ENCODE measurements at places on chromosomes 1 and 21. TPM values are rescaled to one million over a fixed set of nuclear protein-coding genes. Genes with fewer than 3 reads are reported as not detected.
A peak's percentile ranks its signal among the peaks of the same experiment; 100 is the strongest.

The LRRC3 gene
- total RNA-seq = 5.8 TPM

GRCh38 chr1:36794460-36794859, 239.9 kb downstream of the GRIK3 start:
- peaks cover 3% of the 10 kb centered on the region for H3K27me3 ChIP-seq
- no peaks in the 10 kb centered on the region for H3K36me3 ChIP-seq
- H3K4me3 ChIP-seq = no peak overlapping the region
- no peak overlapping the region for H3K27ac ChIP-seq
- no peak for DNase-seq

The SLC9A1 gene
- total RNA-seq = 16.7 TPM

DNA sequence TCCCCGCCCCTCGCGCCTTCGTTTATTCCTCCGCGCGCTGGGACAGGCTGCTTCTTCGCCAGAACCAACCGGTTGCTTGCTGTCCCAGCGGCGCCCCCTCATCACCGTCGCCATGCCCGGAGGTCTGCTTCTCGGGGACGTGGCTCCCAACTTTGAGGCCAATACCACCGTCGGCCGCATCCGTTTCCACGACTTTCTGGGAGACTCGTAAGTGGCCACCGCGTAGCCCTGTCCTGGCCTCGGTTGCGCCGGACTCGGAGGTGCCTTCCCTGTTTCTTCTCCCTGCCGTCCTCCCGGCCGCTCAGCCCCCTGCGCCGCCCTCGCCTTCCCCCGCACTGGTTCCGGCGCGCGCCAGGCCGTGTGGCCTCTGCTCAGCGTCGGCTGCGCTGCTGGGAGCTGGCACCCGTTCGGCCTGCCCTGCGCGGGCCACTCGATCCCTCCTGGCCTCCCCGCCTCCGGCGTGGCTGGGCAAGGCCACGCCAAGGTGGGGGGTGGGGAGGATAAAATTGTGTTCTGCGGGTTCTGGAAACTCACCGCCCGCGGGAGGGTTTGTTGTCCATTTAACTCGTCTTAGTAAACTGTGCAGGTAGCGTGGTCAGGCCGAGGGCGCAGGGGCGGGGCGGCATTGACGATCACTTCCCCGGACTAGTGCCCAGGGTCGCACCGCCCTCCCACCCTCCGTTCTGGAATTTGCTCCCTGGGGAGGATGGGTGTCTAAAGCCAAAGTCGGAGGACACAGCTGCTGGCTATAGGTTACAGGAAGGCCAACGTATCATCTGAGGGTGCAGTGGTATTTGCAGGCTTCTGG, at the start of gene PRDX6:
TSS of gene PRDX6 (plus strand) at position 50 of the 808 bp plus-strand sequence. CDS start at position 113, 63 bp downstream.
- peak within 1 kb of the TSS; percentile 72 for H3K27ac ChIP-seq
- H3K36me3 ChIP-seq = no peaks in the 10 kb centered on the region
- H3K4me3 ChIP-seq = peak within 1 kb of the TSS; percentile 88
- H3K4me1 ChIP-seq = peaks cover 5% of the 10 kb centered on the region
- DNase-seq = peak; percentile 52
- peaks cover 2% of the 10 kb centered on the region for H3K27me3 ChIP-seq

GRCh38 chr1:172680733-172681275, 21.9 kb downstream of the FASLG start:
- no peak overlapping the region for H3K4me3 ChIP-seq
- no peaks in the 10 kb centered on the region for H3K36me3 ChIP-seq
- DNase-seq = no peak
- no peaks in the 10 kb centered on the region for H3K27me3 ChIP-seq
- peaks cover 3% of the 10 kb centered on the region for H3K4me1 ChIP-seq

GRCh38 chr1:39195166-39196111, 9.1 kb upstream of the MACF1 start:
- H3K4me3 ChIP-seq = no peak overlapping the region
- H3K36me3 ChIP-seq = no peaks in the 10 kb centered on the region
- H3K27me3 ChIP-seq = peaks cover 8% of the 10 kb centered on the region
- no peak for DNase-seq
- H3K4me1 ChIP-seq = peaks cover 16% of the 10 kb centered on the region
- no peak overlapping the region for H3K27ac ChIP-seq
